H4 (cell line): ENCODE measurements at places on chromosomes 5 and 9. TPM values are rescaled to one million over a fixed set of nuclear protein-coding genes. Genes with fewer than 3 reads are reported as not detected.

The SPATA31E1 gene
- total RNA-seq = not detected in 2 replicates

DNA sequence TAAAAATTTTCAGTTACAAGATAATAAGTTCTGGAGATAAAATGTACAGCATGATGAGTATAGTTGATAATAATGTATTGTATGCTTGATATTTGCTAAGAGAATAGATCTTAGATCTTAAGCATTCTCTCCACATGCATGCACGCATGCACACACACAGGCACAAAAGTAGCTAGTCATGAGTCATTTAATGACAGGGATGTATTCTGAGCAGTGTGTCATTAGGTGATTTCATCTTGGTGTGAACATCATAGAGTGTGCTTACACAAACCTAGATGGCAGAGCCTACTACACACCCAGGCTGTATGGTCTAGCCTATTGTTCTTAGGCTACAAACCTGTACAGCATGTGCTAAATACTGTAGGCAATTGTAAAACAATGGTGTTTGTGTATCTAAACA lies 124.2 kb downstream of the PTTG1 start:
- DNase-seq = no peak

The NMUR2 gene
- not detected in 2 replicates for total RNA-seq

DNA sequence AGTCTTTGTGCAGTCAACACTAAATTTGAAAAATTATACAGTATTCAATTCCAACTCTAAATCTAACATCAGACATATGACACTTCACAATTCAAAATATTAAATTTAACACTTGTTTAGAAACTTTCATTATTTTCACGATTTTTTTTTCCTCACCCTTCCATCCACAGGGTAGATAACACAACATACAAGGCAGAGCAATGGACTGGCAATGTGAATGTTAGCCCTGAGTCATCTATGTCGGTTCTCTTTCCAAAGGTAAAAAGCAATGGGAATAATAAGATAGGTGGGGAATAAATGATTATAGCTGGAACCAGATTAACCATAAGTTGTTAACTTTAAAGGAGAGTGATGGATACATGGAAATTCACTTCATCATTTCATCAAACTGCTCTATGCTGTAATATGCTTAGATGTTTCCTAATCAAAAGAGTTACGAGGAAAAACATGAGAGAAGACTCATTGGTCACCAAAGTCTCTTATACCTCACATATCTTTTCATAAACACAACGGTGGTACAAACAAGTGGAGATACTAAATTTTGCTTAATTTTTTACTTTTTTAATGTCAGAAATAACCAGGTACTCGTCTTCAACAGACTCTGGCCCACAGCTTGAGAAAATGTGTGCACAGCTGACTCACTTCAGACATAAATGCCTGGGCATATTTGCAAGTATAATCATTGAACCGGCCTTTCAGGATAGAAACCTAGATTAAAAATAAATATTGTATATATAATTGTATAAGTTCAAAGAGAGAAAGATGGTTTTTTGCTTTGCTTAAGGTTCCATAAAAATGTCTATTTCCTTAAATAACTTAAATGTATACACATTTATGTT lies 23.0 kb downstream of the RFX3 start:
- DNase-seq = no peak

DNA sequence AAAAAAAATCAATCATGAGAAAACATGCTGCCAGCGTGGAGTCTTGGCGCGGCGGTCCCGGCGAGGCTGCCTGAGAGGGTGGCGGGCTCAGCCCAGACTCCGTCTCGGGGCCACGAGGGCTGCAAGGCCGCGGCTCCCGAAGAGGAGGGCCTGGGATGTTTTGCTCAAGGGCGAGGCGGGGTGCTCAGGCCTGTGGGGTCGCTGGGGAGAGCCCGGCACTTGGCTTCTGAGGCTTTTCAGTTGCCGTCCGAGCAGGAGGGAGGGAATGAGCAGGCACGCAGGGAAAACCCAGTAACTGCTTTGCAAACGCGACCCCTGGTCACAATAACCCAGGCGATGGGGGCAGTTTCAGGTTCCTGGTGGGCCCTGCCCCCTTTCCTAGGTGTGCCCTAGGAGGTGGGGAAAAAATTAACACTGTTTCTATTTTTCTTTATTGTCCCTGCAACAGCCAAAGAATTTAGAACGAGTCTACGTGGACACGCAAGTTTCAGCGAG lies 3.2 kb upstream of the IRX2 start:
- no peak for DNase-seq

GRCh38 chr9:36967997-36968396 lies 66.1 kb downstream of the PAX5 start:
- DNase-seq = no peak

- no peak for DNase-seq
Observed at GRCh38 chr9:27537027-27537435, 7.4 kb upstream of the MOB3B start.

DNA sequence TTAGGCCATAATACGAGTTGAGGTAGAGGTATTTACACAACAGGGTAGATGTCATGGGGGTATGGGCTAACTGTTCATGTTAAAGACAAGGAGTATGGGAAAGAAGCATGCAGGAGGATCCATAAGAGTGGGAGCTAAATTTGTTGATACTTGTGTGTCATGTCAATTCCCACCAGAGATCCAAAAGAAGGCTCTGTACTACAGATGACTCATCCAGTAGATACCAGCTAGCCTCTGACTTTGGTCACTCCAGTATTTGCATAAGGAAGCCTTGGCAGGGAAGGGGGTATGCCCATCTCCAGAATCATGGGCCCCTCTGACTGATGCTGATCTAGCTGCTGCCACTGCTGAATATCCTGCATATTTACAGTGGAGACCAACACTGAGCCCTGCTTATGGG lies 743.7 kb upstream of the GRAMD2B start:
- no peak for DNase-seq

The MCC gene
- total RNA-seq = 7.9 and 8.8 TPM in 2 replicates

DNA sequence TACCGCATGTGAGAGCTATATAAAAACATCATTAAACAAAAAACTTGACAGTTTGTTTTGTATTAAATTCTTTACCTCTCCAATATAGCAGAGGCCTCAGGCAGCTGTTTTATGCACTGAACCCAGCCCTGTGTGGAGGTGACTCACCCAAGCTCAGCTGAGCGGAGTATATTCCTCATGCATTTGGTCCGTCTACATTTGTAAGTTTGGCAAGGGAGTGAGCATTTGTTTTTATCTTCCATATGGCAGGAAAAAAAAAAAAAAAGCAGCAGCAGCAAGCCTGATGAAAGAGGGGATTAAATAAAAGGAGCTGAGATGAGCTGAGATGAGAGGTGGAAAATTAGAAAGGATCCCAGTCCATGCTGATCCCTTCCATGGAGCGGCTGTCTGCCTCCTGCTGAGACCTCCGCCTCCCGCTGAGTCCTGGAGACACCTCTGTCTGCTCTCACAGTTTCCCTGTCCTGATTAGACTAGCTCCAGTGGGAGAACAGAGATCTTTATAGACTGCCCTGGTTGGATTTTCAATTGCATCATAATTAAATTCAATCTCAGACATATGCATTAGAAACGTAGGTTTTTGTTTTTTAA lies 112.0 kb upstream of the CTNND2 start:
- DNase-seq = peak; percentile 57

DNA sequence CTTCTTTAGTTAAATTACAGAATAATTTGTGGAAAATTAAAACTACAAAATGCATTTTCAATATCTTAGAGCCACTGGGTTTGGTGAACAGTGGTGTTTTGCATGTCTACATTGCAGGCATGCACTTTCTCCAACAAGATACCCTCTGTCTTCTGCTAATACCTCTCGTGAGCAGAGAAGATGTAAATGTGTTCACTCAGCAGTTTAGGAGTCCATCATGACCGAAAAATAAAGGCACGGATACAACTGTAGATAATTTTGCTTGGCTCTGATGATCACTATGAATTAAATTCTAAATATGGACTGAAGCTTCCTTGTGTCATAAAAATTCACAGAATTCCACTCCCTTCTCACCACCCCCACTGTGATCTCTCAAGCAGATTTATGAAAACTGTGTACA lies 313.8 kb downstream of the GLIS3 start:
- no peak for DNase-seq

DNA sequence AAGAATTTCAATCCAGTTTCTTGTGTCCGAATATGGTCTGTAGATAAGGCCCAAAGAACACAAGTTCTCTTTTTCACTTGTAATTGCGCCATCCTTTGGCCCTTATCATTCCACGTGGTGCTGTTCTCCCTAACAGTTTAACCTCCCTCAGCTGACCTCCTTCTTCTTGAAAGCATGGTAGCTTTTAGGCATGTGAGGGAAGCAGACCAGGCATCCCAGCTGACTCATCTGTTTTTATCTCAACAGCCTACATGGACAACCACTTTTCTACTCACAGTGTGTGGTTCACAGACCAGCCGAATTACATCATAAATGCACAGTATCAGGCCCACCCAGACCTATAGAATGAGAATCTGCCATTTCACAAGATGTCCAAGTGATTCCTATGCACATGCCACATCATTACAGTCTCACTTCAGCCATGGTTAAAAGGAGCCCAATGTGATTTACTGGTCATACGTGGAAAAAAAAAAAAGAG lies 26.9 kb upstream of the PLIN2 start:
- peak; percentile 53 for DNase-seq

GRCh38 chr5:10301266-10301665 lies 6.4 kb downstream of the CMBL start:
- no peak for DNase-seq

DNA sequence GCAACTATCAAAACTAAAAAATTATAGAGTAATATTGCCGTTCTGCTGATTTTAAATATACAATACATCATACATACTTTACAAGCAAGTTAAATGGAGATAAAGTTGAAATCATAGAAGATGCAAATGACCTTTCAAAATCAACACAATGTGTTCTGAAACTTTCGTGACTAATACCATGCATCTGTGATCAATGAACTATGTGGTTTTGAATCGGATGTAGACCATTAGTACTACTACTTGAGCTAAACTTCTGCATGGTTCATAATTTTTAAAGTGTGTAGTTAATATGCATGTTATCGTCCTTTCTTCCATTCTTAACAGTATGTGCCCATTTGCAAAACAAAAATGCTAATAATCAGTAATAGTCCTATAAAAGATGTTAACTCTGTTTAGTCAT lies 11.3 kb upstream of the PHF2 start:
- no peak for DNase-seq

- no peak for DNase-seq
Observed at GRCh38 chr9:136854113-136854841, 2.1 kb downstream of the MAMDC4 start.

- no peak for DNase-seq
Observed at GRCh38 chr9:120326049-120326693, 253.8 kb downstream of the CDK5RAP2 start.

GRCh38 chr9:123072407-123072995 lies 39.0 kb downstream of the GPR21 start:
- DNase-seq = no peak

The UBTD2 gene
- total RNA-seq = 34.6 and 34.8 TPM in 2 replicates

GRCh38 chr9:107437716-107438115 lies 51.9 kb downstream of the KLF4 start:
- DNase-seq = no peak

DNA sequence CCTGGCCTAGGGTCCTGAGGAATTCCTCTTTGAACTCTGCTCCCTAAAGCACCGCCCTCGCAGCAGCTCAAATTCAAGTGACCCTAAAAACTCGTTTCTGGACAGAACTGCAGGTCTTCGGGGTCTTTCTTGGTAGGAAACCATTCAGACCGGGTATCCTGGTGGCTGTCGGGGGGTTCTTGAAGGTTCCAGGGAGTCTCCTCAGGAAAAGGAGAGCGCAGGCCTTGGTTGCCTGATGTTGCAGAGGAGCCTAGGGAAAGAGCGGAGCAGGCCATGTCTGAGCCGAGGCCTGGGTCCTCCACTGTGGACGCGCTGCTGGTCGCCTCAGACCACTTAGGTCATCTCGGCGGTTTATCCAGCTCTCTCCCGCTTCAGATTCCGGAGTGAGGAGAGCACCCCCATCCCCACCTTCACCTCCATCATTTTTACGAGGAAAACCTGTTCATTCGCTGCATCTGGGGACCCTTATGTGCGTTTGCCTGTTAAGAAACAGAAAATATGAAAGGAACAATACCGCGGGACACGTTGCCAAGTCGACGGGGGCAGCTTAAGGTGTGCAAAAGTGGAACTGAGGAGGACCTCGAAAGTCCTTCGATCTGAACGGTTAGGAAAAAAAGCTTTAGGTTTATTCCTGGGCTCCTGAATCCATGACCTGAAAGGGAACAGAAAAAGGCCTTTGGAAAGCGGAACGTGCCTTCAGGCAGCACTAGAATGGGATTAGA lies 299.4 kb downstream of the PARP8 start:
- no peak for DNase-seq

- DNase-seq = no peak
Observed at GRCh38 chr5:136166909-136167308, 26.1 kb downstream of the SMIM32 start.
